ENCODE measurements at places on chromosomes 5 and 9. TPM values are rescaled to one million over a fixed set of nuclear protein-coding genes. Genes with fewer than 3 reads are reported as not detected.
A peak's percentile ranks its signal among the peaks of the same experiment; 100 is the strongest.

DNA sequence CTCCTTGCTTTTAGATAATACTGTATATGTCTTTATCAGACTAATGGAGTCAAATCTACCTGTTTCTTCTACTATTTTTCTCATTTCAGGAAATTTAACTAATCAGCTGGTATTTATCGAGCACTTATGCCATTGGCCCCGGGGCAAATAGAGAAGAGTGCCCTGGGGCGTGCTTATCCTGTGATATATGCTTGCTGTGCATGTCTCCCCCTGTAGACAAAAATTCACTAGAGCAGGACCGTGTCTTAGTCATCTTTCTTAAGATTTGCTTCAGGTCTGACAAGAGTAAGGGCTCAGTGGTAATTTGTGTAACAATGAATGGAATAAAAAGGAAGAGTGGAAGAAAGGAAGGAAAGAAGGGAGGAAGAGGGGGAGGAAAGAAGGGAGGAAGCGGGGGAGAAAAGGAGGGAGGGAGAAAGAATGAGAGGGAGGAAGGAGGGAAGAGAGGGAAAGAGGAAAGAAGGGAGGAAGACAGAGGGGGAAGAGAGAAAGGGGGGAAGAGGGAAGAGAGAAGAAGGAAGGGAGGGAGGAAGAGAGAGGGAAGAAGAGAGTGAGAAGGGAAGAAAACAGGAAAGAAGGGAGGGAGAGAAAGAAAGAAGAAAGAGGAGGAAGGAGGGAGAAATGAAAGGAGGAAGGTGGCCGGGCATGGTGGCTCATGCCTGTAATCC, 295.7 kb upstream of the PANK3 start:
- no peak for DNase-seq

DNA sequence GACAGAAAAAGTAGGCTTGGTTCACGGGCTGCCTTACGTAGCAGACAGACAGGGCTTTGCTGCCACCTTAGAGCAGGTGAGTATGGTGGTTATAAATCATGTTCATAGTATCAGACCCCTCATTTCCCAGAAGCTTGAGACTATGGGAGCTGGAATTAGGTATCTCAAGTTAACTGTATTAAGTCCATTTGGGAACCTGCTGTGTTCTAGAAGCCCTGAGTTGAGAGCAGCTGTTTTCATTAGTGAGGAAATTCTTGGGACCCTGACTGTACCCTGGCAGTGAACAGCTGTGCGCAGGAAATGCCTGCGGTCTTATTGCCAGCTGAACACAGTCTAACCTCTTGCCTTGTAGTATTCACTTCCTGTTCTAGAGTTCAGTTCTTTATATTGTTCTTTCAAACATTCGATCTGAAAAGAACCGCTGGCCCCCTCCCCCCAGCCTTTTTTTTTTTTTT, 29.8 kb downstream of the UGCG start:
- DNase-seq: peak; percentile 34

- DNase-seq: no peak
These were observed 12.2 kb downstream of the ZNF618 start for GRCh38 chr9:113888336-113888735.

DNA sequence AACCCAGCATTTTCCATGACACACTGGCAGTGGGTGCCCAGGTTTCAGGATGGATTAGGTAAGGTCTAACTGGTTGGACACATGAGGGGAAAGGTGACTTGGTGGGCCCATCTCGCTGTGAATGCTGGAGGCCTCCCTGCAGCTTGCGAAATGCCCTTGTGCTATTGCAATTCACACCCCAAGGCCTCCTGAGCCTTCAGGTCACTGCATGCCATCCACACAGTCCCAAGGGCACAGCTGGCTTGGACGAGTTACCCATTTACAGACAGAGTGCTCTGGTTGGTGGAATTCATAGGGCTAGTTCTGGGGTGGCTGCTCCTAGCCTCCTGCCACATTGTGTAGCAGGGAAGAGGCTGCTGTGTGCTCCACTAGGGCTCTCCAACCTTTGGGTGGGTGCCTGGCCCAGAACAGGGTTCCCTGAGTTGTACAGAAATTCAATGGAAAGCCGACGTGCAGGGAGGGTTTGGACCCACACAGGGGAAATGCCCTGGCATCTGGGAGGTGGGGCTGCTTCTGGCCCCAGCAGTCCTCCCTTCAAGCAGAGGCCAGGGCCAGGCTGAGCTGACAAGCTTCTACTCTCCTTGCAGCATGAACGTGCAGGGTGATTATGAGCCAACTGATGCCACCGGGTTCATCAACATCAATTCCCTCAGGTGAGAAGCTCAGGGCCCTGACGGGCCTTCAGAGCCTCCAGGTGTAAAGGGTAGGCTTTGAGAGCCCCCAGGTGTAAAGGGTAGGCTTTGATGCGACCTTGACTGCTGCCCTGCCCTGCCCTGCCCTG, 54.3 kb downstream of the ASS1 start:
- DNase-seq: no peak

- DNase-seq: no peak
These were observed 194.2 kb upstream of the CHD1 start for GRCh38 chr5:99122976-99123375.

DNA sequence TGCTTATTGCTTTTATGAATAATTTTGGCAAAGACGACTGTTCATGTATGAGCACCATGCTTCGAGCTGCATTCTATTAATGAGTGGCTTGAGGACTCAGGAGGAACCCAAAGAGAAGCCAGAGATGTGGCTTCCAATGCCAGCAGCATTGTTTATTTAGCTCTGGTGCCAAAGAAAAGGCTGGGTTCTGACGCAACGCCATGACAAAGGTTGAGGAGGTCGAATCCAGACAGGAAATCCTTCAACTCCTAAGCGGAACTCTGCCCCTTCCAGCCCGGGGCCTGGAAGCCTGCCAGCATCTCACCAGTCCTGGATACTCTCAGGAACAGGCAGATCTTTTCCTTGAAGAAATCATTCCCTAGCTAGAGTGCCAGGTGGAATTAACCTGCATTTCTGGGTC, 104.4 kb downstream of the ARHGAP26 start:
- DNase-seq: peak; percentile 74

DNA sequence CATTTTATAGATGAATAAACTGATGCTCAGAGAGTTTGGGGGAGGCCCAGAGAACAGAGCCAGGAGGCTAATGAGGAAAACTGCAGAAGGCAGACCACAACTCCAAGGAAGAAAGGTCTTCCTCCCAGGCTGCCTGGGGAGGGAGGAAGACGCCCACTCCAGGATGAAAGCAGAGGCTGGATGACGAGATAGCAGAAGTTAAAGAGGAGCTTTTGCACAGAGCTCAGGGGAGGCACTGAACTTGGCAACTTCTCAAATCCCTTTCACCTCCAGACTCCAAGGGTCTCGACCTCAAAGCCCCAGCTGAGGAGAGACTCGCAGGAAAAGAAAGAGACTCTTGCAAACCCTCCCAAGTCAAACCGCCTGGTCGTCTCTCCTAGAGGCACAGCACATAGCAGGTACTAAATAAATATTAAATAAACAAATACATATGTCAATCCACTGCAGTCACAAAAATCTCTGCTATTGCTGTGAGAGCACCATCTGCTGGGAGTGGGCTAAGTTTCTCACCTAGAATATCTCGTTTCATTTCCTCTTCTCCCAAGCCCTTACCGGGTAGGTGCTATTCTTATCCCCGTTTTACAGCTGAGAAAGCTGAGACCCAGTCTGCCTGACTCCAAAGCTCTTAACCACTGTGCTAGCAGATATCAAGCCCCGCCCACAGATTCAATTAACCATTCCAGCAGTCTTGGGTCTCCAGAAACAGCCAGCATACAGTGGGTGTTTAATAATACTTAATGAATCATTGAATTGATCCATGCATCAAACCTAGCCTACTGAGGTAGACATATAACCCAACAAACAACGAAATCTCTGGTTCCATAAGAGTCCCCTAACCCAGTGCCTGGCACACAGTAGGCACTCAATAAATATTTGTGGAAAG, 97.8 kb upstream of the HAND1 start:
- DNase-seq: no peak

DNA sequence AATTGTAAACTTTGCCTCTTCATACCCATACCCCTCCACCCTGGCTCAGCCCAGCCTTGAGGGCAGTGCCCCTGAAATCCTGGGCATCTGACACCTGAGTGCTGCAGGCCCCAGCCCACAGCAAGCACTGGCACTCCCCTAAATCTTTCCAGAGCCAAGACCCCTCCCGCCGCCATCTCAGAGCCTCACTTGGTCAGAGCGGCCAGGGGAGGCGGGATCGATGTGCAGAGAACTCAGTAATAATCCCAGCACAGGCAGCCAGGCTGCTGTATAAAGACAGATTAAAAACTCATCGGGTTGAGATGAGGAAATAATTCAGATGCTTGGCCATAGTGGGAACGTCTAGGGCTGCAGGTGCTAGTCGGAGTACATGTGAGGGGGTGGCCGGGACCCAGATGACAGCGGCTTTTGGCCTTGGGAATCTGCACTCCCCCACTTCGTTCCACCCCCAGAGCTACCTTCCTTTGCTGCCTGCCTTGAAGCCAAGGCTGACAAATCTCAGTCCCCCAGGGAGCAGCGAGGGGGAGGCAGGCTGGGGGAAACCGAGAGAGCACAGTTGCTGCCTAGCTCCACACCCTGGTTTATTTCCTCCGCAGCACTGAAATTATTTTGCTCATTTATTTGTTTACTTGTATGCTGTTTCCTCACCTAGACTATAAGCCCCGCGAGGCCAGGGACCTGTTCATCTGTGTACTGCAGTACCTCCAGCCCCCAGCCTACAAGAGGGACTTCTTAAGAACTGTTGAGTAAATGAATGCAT, 19.5 kb upstream of the ARAP3 start:
- DNase-seq: no peak

DNA sequence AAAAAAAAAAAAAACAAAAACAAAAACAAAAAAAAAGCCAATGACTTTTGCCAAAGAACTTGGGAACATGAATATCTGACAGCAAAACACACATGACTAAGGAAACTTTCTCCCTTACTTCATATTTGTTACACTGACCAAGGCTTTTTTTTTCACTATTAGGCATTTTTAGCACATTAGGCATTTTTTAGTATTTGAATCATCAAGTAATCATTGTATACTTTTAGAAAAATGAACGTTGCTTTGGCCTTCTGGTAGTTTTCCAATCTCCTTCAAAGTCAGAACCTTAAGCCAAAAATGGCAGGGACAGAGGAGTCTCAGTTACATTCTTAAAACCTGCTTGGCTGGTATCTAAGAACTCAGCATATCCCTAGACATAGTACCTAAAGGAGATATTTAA, 19.3 kb downstream of the NREP start:
- no peak for DNase-seq

- no peak for DNase-seq
These were observed 35.2 kb downstream of the ERAP1 start for GRCh38 chr5:96772542-96772941.

GRCh38 chr5:135490245-135491037, 38.3 kb upstream of the TIFAB start:
- DNase-seq: no peak

The IFNA21 gene
- total RNA-seq: not detected

The AQP3 gene
- total RNA-seq: 13.6 TPM

Measured in left ventricle myocardium inferior (tissue), 1 donor.